T-helper 2 cell (primary cell): ENCODE measurements at places on chromosomes 6 and 20.
A peak's percentile ranks its signal among the peaks of the same experiment; 100 is the strongest.

DNA sequence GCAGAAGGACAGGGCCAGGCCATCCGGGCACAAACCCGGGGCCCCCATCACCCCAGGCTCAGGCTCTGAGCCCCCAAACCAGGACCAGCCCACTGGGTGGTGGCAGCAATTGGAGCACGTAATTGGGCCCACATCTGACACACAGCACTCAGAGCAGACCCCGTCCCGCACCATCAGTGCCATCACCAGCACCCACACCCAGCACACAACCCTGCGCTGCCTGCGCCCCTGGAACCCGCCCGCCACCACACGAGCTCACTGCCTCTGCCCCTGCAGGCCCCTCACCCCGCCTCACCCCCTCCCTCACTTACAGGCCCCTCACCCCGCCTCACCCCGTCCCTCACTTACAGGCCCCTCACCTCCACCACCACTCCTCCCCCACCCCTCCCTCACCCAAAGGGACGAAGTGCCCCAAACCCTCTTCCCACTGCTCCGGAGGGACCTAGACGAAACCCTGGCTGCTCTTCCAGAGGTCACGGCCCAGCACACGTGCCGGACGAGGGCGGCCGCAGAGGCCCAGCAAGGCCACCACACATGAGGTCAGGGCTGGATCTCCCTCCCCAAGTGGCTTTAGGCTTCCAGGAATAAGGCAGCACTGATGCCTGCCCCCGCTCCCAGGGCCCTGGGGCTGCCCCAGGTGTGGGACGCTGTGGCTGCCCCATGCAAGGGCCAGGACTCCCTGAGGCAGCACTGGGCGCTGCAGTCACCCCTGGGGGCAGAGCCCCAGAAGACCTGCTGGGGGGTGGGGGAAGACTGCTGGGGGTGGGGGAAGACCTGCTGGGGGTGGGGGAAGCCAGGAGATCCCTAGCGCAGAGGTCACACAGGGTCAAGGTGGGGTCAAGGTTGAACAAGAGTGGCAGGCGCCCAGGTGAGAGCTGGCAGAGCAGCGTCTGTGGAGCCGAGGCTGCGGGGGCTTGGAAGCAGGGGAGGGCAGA lies 22.4 kb downstream of the KCNQ2 start:
- DNase-seq, result no peak

DNA sequence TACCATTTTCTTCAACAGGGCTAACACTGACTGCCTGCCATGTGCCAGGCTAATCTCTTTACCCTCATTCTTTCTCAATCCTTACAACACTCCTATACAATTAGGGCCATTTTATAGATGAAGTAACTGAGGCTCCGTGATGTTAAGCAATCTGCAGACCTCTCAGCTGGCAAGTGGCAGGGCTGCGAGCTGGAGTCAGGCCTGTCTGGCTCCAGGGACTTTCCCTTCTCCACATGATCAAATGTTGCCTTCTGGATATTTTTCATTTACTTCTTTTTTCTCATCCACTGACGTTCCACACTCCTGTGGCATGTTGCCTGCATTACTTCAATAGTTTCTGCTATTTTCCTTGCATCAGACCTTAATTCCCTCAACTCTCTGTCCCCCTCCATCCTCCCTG lies 55.2 kb upstream of the TAGAP start:
- no peak for DNase-seq

DNA sequence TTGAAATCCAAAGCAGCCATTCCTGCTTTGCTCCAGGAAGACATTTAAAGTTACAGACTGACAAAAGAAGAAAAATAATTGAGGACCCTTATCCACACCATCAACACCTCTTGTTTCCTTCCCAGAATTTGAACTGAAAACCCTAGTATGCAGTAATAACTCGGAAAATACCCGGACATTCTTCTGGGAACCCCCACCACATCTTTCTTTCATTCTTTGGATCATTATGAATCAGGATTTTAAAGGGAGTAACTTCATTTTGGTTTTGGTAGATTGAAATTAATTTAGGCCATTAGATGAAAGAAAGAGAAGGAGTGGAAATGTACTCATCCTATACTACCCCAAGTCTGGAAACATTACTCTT lies 213.8 kb upstream of the MARCKS start:
- no peak for DNase-seq

DNA sequence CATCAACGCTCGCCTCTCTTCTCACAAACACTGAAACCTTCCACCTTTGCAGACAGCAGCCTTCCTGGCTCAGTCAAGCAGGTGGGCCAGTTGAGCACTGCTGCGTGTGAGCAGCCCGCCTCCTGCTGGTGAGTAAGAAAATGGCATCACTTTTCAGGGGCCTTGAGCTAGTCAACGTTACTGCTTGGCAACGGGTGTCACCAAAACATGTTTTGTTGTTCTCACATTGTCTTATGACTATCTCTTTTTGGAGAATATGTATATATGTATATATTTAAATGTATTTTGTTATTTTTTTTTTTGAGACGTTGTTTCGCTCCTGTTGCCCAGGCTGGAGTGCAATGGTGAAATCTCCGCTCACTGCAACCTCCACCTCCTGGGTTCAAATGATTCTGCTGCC lies 97.0 kb upstream of the AGPAT4 start:
- DNase-seq, result peak; percentile 73

DNA sequence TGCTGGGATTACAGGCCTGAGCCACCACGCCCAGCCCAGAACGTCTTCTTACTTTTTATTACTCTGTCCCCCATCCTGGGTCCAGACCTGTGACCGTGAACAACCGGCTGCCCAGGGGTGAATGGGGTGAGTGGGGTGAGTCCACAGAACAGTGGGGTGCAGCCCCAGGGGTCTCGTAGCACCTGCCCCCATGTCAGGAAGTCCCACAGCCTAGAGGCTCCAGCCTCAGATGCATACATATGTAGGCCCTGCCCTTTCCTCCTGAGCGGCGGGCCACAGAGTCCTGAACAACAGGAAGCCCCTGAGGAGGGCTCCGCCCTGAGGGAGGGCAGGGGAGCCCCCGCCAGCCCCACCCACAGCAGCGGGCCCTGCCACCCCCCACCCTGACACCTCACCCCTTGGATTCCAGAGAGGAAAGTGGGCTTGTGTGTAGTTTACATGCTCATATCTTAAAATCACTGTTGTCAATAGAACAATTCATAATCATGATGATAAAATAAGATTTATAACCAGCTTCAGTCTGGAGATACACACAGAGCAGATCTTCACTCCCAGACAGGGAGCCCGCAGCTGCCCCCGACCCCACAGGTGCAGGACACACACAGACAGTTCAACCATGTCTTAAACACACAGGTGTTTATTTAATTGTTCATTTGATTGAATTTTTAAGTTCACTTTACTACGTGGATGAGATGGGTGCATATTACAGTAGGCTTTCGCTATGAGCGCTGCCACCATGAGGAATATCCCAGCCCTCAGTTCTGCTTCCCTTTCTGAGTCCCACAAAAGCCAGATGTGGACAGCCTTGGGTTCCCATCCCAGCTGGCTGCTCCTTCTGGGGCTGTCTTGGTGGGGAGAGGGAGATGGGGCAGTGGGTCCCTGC lies 12.4 kb upstream of the GMEB2 start:
- peak; percentile 69 for DNase-seq
